ENCODE measurements at places on chromosomes 5 and 9.

- no peak for DNase-seq
Measured at GRCh38 chr5:43635374-43635773, 32.4 kb downstream of the NNT start.

- no peak for DNase-seq
Measured at GRCh38 chr5:60495644-60496520, 204.1 kb downstream of the DEPDC1B start.

GRCh38 chr5:135208903-135209721 is 175.1 kb upstream of the PITX1 start:
- peak; percentile 82 for DNase-seq

DNA sequence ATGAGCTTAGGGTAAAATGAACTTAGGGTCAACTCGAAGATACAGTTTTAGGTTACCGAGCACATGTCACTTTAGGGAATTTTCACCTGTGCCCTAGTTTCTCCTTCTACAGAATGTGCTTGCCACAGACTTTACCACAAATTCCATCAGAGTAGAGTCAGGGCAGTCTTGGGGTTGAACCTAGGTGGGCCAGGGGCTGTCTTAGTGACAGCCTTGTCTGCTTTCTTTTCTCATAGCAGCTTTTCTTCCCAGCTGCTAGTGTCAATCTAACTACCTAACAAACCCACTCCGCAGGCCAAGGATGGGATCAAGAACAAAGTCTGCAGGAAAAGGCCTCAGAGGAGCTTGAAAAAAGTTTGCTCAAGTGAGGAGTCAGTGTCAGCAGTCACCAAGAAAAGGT is 458.1 kb upstream of the CDH18 start:
- DNase-seq: no peak

DNA sequence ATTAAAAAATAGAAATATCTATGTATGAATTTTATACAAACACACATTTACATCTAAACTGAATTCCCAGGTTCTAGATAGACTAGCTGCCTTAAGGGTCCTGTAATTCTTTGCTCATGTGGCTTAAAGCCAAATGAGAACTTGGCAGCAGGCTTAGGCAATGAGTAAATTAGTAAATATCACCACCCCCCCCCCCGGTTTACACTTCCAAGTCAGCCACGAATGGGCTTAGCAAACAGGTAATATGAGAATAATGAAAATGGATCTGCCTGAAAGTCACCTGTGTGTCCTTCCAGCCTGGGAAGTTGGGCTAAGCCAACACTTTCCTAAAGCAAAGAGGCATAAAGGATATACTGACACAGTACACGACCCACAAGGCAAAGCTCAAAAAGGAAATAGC is 108.6 kb downstream of the KLHL3 start:
- no peak for DNase-seq

DNA sequence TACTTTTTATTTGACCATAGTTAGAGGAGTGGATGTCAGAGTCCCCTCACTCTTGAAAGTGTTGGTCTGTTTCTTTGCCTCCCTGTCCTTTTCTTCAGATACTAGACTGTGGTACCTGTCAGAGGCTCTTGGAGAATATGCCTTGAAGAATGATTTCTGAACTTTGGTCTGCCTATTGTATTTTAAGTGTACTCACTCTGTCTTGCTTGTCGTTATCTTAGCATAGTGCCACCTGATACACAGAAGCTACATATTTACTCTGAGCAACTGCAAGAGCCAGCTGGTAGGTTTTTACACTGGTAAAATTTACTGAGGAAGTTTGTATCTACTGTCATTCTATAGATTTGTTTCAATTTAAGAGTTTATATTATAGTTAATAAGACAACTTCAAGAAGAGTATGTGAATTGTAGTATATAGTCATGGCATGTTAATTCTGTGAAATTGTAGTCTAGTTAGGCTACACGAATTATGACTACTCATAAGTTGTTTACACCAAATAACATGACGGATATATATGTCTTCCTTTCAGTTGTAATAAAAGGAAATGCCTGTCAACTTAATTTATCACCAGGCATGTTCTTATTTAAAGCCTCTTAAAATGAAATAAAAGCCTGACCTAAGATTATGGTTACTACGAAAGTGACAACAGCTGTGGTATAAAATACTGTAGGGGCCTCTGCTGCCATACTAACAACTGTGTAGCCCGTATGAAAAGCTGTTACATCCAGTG is 201.7 kb downstream of the KDM4C start:
- no peak for DNase-seq

- no peak for DNase-seq
Measured at GRCh38 chr5:154312576-154312975, 122.0 kb downstream of the GALNT10 start.

DNA sequence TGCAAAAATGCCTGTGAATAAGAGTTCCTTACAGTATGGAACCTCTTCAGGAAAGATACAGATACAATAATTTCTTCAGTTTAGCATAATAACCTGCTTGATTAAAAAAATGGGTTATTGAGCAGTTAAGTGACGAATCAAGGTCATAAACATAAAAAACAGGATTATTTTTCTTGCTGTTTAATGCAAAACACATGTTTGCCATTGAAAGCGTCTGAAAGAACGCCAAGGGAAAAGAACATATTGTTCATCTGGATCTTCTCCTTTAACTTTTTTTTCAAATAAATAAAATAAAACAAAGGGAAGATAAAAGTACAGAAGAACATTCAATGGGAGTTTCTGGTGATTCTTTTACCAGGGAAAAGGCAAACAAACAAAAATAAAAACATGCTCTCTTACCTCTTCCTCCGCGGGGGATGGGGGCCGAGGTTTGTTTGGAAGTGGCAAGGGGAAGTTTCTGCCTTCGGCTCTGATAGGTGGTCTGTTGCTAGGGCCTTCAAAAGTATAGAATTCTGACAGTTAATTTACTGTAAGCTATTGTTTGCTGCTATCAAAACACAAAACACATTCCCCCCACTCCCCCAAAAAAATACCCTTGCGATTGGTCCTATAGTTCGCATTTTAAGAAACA is 20.1 kb downstream of the C5orf58 start:
- DNase-seq: no peak

DNA sequence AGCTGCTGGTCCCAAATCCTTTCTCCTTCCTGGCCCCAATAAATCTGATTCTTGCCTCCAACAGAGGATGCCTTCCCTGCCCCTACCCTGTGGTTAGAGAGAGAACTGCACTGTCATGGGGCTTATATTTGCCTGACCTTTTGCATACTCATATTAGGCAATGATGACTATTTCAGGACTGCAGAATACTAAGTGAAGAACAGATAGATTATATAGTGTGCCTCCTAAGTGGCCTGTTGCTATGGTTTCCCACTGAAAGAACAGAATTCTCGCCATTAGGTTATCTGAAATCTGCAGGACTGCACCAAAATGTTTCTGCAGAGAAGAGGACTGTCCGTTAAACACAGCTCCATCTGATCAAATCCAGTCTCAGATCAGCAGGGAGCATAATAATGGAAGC is 87.3 kb upstream of the CCNG1 start:
- DNase-seq: peak; percentile 39

- DNase-seq: no peak
Measured at GRCh38 chr9:16602494-16602893, 268.0 kb downstream of the BNC2 start.

DNA sequence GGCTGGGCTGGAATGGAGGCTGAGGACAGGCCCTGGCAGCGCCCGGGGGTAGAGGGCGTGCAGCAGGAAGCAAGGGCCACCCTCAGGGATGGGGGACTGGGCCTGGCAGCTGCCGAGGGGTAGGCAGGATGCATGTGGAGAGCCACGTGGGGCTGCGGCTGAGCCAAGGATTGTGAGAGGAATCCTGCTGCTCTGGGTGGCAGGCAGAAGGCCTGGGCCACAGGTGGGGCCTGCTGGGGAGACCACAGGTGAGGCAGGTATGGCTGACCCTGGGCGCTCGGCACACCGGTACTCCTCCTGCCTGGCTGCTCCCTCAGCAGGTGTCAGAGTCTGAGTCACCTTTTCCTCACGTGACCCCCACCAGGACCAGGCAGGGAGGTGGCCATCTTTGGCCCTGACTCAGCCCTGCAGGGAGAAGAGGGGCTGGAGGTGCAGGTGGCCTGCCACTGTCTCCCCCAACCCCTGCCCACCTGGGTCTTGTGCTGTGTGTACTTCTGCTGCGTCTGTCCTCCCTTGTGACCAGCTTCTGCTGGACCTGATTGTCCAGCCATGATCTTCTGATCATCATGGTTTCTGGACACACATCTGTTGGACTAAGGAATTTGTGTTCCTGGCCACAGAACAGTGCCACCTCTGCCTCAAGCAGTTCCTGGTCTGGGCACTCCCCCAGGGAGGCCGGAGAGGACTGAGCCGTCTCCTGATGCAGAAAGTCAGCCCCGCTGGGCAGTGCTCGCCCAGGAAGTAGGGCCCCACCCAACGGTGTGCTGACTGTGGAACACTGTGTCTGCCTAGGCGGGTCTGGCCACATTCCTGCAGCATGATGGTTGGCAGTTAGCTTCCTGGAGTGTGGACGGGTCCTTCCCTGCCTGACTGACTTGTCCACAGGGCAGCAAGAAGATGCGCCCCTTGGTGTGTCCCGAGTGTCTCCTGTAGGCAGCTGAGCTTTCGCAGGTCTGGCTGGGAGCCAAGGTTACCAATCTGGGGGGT is 6.4 kb downstream of the ARRDC1 start:
- DNase-seq: peak; percentile 84

DNA sequence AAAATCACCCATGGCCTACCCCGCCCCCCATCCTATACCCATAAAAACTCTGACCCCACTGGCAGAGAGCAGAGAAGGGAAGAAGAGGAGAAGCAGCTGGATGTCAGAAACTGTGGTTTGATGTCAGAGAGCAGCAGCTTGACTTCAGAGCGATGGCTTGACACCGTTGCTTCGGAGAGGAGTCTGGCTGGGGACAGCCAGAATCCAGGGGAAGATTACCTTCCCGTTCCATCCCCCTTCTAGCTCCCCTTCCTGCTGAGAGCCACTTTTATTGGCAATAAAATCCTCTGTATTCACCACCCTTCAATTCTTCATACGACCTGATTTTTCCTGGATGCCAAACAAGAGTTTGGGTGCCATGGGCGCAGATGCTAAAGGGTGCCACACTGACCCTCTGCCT is 138.0 kb downstream of the DCP2 start:
- no peak for DNase-seq

- no peak for DNase-seq
Measured at GRCh38 chr5:80324912-80325311, 5.1 kb downstream of the SPZ1 start.

DNA sequence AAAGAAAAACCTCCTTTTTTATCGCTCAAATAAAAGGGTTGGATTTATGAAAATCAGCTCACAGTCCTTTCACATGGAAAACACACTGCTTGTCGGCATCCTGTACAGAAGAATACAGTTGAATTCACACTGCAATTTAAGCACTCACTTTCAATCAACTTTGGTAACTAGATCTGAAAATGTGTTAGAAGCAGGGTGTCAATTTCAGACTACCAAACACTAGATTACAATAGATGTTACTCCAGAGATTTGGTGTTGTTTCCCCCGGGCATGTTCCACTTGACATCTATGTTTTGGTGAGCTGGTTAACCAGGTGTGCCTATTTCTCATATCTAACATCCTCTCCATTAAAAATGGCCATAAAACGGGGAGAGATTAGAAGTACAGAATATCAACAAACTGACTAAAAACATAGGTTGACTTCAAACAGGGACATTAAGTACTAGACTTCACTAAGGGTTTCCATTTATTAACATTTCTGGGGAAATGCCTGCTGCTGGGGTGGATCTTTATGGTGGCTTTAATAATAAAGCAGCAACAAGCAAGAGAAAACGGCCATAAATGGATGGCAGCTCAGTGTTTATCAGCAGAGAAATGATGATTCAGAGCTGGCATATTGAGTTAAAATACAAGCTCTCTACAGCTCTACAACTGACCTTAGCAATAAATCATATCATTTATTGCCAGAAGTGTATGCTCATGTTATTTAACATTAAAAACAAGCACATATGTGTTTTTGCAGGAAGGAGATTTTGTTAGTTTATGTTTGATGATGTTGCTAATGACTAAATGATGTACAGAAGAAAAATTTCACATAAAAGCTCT is 158.8 kb downstream of the SLF1 start:
- DNase-seq: no peak

GRCh38 chr9:36765468-36766341 is 193.0 kb downstream of the MELK start:
- DNase-seq: no peak

DNA sequence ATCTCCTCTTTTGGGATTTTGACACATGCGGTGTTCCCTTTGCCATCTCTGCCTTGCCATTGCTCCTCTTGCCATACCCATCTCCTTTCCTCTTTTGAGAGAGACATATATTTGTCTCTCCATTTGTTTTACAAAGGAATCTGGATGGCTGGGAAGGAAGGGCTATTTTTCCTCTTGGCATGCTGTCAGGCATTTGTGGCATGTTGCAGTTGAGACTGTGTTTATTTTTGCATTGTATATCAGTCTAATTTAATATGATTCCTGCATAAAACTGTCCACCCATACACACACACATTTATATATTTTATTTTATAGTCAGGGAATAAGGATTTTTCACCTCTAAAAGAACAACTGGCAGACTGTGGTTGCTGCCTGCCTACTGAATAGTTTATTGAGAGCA is 1105.8 kb upstream of the SEMA6A start:
- DNase-seq: no peak

DNA sequence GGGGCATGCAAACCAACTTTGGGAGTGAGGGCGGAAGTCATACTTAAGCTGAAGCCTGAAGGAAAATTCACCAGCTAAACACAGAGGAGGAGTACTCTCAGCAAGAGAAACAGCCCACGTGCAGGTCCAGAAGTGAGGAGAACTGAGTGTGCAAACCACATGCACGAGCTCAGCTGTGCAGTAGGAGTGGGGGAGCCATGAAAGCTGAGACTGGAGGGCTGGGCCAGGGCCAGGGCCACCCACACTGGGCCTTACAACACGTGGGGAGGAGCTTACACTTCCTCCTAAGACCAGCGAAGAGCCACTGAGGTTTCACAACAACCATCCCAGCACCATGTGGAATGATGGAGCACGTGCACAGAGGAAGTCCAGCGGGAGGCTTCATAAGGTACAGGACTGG is 9.3 kb upstream of the WWC1 start:
- no peak for DNase-seq

DNA sequence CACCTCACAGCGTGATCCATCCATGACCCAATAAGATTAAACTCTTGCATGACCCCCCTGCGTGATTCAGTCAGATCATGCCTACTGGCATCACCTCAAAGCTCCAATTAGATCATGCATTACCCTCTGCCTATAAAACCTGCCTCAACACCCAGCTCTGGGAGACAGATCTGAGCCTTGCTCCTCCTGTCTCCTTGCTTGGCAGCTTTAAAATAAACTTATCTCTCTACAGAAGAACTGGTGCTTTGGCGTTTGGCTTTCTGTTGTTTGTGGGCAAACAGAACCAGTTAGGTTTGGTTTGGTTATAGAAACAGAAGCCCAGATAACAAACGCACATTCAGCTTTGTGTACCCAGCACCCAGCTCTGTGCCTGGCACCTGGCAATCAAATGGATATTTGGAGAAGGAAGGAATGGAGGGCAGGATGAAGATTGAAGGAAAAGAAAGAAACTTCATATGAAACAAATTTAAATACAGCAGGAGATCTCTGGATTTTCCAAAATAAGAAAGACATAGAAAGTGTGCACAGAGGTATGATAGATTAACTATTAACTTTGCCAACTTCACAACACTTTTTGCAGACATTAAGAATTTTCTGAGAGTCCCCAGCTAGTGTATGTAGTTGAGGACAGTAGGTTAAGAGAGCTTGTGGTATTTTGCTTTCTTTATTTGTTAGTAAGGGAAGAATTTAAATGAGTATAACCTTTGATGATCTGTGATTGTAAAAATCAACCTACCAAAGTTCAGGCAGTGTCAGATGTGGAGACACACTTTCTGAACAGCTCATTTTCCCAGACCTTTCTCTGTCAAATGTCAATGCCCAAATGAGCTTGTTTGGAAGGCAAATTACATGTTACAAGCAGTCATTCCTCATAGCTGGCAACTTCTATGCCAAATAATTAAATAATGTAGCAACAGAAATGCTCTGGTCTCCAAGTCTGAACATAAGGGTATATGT is 102.1 kb upstream of the ASTN2 start:
- no peak for DNase-seq

Data from RKO (cell line).